Stimulated activated CD4-positive, alpha-beta T cell treated with anti-CD3 and anti-CD28 coated beads, Interleukin-4, amount 100 ng/mL, for 48 hours (primary cell): ENCODE measurements at places on chromosomes 16 and 17.

DNA sequence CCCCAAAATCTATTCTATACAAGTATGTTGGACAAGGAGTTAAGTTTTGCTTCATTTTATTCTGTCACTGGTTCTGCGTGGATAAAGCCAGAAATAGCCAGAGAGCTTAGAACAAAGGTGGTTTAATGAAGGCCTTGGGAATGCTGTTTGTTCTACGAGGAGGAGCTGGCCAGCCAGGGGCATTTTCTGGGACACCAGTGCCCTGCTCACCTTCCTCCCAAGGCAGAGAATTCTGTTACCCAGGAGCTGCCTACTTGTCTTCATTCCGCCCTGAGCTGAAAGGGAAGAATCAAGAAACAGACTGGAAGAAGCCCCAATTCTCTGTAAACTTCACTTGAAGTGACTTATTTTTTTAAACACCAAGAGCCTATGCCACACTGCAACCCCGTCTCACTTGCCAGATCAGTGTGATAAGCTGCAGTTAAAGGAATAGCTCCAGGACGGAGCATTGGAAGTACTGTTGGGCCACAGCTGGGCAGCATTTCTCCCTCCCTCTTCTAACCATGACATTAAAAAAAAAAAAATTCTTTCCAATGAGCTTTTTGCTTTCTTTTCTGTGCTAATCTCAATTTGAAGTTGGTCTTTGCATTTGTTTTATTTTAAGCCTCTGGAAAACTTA, 149.8 kb upstream of the DYNLRB2 start:
- DNase-seq = no peak

- DNase-seq = no peak
Measured at GRCh38 chr16:84243732-84244131, 3.9 kb upstream of the KCNG4 start.

DNA sequence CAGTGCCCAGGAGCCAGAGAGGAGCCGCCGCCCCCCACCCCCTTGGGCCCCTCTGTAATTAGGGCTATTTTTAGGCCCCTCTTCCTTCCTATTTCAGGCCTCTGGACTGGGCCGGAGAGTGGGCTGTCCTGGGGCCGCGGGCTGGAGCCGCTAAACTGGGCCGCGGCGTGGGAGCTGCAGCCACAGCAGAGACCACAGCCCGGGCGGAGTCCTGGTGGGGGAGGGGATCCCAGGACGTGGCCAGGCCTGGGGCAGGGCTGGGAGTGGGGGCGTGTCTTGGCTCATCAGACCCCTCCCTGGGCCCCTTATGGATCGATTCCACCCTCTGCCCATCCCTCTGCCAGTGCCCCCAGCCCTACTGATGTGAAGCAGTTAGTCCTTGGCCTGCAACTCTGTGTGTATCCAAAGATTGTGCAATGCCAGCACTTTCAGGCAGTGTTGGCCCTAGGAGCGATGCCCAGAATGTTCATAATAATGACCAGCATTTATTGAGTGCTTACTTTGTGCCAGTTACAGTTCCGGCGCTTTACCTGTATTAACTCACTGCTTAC, 15.0 kb upstream of the TAC4 start:
- no peak for DNase-seq

- DNase-seq = no peak
Measured at GRCh38 chr16:16146380-16147315, 76.6 kb downstream of the ABCC6 start.

GRCh38 chr16:84175350-84176081, 11.3 kb downstream of the TAF1C start:
- DNase-seq = no peak

- DNase-seq = no peak
Measured at GRCh38 chr17:58932956-58933355, 173.7 kb downstream of the TRIM37 start.

GRCh38 chr16:15732416-15732815, 82.4 kb downstream of the NDE1 start:
- DNase-seq = no peak

DNA sequence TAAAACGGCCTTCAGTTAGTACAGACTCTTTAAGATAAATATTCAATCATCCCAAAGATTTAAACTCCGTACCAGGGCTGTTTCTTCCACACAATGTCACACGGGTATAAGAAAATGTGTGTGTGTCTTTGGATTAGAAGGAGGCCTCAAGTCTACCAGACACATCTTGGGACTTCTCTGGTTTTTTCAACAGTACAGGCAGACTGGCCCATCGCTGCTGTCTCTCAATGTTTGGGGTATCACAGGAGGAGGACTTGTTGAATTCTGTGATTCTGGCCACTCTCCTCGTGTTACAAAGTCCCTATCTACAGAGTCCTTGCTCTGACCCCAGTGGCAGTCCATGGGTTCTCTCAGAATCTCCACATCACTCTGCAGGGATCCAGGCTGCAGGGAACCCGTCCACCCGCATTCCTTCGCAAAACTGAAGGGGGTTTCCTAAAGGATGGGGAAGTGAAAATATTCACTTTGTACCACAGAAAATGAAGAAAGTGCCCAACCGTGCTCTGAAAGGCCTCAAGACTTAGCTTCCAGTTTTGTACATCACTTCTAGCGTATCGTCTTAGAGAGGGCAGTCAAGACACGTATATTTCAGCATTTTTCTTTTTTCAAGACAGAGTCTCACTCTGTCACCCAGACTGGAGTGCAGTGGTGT, 373.2 kb downstream of the NPIPA8 start:
- no peak for DNase-seq

DNA sequence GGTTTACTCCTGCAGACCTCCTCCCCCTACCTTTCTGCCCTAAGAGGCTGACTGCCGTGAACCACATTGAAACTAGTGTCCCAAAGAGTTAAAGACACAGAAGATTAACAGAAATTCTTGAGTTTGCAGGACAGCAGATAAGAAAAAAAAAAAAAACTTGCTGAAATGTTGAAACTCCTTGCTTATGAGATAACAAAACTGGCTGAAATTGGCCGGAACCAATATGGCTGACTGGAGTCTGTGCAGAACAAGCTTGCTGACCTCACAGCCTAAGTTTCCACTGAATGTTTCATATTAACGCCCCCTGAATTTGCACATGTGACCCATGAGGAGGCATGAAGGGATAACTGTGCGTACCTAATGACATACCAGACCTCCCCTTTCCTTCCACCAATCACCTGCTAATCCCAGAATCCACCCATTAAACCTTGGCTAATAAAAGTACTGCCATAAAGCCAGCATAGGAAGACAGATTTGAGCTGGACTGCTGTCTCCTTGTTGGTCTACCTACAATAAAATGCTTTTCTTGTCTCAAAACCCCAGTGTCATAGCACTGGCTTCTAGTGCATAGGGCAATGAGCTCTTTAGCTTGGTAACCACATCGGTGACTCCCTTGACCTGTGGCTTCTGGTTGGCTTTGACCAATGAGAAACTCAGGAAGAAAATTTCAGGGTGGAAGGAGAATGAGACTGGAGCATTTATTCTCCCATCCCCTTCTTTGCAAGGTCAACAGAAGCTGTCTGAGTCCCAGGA, 80.1 kb downstream of the PMP22 start:
- no peak for DNase-seq

DNA sequence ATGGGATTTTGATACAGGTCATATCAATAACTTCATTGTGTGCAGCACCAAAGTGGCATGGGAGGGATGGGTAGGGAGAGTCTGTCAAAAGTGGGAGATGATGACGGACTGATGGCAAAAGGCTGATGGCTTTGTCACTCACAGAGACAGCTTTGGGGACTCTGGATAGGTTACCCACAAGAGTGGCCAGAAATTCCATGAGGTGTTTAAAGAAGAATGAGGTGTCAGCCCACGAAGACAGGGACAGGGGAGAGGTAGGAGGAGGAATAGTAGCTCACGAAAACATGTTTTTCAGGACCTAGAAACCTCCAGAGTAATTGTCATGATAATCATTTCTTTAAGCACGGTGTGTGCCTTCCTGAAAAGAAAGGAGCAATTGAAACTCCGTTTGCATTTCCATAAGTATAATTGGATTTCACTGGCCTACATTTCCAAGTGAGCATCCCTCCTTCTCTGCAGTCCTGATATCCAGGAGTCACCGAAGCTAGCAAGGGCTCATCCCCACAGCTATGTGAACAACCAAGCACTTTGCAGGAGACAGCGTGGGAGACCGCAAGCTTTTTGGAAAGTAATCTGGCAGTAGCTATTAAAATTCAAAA, 60.0 kb downstream of the HSD17B2 start:
- DNase-seq = no peak

GRCh38 chr17:56305007-56305406, 151.7 kb downstream of the ANKFN1 start:
- DNase-seq = no peak

DNA sequence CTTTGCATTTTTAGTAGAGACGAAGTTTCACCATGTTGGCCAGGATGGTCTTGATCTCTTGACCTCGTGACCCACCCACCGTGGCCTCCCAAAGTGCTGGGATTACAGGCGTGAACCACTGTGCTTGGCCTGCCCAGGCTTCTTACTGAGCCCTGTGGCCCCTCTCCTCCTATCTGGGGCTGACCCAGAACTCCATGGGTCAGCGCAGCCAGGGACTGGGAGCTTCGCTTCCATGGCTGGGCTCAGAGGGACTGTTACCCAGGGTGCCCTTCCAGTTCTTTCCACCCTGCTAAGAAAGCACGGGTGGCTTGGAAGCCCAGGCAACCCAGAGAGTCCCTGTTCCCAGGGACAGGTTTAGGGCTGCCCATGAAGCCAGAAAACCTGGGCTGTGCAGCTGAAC, 28.2 kb downstream of the SHISA6 start:
- no peak for DNase-seq

- peak; percentile 53 for DNase-seq
Measured at GRCh38 chr17:14197586-14197985, 39.1 kb downstream of the CDRT15 start.

DNA sequence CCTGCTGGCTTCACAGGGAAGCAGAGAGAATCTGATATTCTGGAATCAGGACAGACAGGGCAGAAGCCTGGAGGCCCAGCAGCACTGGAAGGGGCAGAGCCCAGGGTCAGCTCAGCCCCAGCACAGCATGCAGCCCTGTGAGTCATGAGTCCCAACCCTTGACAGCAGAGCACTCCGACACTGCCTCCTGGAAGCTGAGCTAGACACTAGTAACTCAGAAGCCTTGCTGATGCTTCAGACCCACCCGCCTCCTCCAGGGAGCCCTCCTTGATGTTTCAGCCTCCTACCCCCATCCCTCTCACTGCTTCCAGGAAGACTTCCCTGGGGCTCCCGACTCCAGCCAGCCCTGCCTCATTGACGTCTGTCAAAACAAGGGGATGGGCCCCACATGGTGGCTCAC, 6.9 kb downstream of the CAMKK1 start:
- DNase-seq = no peak

- no peak for DNase-seq
Measured at GRCh38 chr17:74814453-74814852, 38.3 kb upstream of the NAT9 start.

- DNase-seq = no peak
Measured at GRCh38 chr17:83190004-83190385, 110.6 kb downstream of the METRNL start.

DNA sequence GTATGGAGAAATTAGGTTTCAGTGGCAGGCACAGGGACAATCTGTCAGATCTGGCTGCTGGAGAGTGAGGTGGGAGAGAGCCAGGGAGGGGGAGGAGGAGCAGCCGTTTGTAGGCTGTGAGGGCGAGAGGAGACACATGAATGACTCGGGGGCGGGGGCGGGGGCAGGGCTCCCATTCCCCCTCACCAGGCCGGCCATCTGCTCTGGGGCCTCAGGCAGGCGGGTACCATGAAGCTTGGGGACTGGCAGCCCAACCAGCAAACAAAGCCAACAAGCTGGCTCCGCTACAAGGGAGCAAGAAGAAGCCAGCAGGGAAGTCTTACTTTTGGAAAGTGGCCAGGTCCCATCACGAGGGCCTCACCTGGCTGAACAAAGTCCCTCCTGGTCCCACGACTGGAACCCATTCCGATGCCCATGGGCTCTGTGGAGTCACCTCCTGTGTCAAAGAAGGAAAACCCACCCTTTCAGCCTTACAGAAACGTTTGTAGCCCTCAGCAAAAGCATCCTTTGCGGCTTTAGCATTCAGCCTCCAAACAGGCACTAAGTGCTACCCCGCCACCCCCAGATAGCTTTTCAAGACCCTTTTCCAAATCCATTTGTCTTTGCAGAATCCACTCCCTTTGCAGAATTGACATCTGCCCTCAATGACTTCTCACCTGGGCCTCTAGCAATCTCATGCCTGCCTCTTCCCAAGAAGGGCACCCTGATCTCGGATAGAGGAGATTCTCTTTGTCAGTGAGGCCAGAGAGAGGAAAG, 9.2 kb upstream of the SSTR2 start:
- no peak for DNase-seq

DNA sequence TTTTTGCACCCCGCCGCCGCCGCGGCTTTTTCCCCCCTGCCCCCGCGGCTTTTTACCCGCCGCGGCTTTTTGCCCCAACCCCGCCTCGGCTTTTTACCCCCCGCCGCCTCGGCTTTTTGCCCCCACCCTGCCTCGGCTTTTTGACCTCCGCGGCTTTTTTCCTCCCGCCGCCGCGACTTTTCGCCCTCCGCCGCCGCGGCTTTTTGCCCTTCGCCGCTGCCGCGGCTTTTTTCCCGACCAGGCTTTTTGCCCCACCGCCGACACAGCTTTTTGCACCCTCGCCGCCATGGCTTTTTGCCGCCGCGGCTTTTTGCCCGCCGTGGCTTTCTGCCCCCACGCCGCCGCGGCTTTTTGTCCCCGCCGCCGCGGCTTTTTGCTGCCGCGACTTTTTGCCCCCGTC, 137.0 kb upstream of the TP53TG3D start:
- DNase-seq = peak; percentile 0

GRCh38 chr17:70369391-70369790, 200.1 kb downstream of the KCNJ2 start:
- DNase-seq = no peak

GRCh38 chr17:44972953-44973352, 4.8 kb upstream of the C1QL1 start:
- DNase-seq = no peak

DNA sequence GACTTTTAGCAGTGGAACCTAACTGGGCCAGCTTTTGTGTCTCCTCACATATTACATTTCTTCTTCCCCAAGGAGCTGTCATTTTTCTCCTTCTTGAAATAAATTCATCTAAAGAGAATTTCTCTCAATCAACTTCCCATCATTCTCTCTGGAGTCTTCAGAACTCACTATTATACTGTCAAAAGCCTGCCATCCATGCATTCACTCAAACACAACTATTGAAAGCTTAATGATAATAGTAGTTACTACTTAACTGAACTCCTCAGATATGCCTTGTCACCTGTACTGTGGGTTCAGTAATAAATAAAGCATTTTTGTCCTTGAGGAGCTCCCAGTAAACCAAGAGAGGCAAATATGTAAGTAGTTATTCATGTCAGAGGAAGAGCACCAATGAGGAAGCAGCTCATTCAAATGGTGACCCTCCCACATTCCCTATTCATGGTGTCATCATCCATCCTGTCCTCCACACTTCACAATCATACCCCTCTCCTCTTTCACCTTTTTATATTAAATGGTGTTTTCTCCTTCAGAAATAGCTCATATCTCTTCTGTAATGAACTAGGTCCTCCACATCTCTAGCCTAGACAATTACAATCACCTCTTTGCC, 162.6 kb downstream of the CA10 start:
- no peak for DNase-seq

- DNase-seq = no peak
Measured at GRCh38 chr17:57629470-57629869, 115.6 kb downstream of the CCDC182 start.

GRCh38 chr16:79365702-79366101, 234.8 kb downstream of the MAF start:
- no peak for DNase-seq
